GM12892 (cell line): ENCODE measurements at places on chromosomes 2 and 18.

- no peak for DNase-seq
Observed at GRCh38 chr2:158291544-158292180, 164.9 kb downstream of the CCDC148 start.

GRCh38 chr2:200319548-200320337 lies 13.2 kb downstream of the SPATS2L start:
- no peak for DNase-seq

DNA sequence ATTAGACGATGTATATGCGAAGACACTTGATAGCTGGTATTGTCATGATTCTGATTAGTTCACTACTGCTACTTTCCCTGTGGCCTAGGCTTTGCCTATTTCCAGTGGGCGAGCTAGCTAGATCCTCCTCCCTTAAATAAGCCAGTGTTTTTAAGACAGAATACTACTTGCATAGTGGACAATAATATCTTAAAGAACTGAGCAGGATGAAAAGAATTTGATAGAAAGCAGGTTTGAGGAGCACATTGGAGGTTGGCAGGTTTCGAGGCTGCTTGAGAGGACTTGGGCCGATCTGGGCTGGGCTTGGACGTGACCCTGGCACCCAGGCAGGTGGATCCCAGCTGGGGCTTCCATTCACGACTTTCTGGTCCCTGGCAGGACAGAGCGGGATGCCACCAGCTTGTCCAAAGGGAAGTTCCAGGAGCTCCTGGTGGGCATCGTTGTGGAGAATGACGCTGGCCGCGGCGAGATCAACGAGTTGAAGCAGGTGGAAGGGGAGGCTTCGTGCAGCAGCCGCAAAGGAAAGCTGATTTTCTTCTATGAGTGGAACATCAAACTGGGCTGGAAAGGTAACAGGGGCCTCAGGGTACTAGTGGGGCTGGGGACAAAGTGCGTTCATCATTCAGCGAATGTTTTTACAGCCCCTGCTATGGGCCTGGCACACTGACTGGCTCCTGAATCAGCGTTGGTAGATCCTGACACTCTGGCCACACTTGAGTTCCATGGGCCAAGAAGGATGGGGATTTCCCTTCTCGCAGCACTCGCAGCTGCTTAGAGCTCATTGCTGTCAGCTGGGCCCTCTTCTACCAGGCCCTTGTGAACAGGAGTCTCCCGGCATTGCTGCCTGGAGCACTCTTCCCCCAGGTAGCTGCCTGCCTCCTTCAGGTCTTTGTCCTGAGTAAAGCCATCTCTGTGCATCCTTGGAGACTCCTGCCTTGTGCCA lies 16.9 kb downstream of the C2orf74 start:
- DNase-seq, result no peak

DNA sequence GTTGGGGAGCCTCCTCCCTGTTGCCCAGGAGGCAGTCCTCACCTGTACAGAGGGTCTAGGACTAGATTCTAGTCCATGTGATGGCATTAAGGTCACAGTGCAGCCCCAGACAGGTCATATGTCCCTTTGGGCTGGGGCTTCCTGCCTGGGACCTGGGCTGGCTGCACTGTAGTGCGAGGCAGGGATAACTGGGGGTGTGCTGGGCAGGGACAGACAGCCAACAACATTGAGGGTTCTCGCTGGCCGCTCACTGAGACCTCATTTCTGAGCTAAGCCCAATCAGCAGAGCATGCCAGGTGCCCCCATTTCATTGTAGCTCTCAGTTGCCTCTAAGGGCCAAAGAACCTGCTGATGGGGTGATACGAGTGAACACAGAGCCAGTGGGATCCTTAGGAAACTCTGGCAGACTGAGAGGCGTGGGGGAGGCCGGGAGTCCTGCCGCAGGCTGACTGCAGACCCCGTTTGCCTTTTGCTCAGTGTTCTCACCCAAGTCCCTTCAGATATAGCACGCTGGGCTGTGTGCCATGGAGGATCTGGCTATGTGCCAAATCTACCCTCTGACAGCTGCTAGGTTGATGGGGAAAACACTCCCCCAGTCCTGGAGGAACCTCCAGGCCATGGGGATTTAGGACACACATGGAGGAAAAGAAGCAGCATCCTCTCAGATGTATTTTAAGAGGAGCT lies 51.9 kb downstream of the DYSF start:
- no peak for DNase-seq

GRCh38 chr2:224405841-224406370 lies 4.0 kb upstream of the FAM124B start:
- no peak for DNase-seq

GRCh38 chr18:62784338-62784965 lies 69.1 kb downstream of the PHLPP1 start:
- no peak for DNase-seq

- DNase-seq, result no peak
Observed at GRCh38 chr2:205612636-205613035, 69.7 kb upstream of the NRP2 start.

DNA sequence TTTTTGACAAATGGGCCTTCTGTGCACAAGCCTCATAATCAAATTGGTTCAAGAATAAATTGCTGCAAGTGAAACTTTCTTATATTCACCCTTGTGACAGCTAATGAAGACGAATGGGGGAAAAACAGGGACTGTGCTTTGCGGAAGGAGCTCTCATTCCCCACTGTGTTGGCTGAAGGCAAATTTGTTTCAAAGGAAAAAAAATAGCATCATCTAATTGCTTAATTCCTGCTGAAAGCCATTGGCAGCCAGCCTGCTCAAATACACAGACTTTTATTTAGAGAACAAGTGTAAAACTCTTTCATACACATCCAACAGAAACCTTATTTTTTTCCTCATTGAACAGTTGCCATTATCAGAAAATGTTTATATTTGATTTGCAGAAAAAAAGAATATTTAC lies 172.3 kb downstream of the ARL6IP6 start:
- no peak for DNase-seq

GRCh38 chr2:38610851-38611801 lies 8.4 kb upstream of the HNRNPLL start:
- no peak for DNase-seq

- no peak for DNase-seq
Observed at GRCh38 chr2:152415231-152415642, 80.3 kb downstream of the FMNL2 start.

- DNase-seq, result no peak
Observed at GRCh38 chr2:45938649-45939511, 287.4 kb downstream of the PRKCE start.

- no peak for DNase-seq
Observed at GRCh38 chr2:183195998-183196409, 71.8 kb downstream of the NUP35 start.

- no peak for DNase-seq
Observed at GRCh38 chr2:201006704-201007103, 43.2 kb upstream of the ORC2 start.

- no peak for DNase-seq
Observed at GRCh38 chr2:118325321-118325955, 237.2 kb downstream of the INSIG2 start.

DNA sequence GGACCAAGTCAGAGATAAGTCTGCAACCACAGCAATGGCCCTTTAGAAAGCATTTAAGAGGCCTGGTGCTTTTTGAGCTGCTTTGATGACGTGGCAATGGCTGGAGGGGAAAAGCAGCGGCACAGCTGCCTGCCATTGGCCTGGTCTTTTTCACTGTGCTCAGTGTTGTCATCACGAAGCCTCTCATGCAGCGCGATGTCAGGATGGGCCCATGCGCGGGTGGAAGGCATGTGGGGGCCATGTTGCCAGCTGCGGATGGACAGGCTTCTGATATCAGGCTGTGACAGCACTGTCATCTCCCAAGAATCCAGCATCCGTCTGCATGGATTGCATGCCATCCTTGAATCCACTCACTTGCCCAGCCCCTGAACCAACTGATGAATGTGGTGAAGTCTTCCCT lies 204.5 kb downstream of the ACKR3 start:
- no peak for DNase-seq

GRCh38 chr18:67672716-67673115 lies 156.2 kb upstream of the DSEL start:
- DNase-seq, result no peak

DNA sequence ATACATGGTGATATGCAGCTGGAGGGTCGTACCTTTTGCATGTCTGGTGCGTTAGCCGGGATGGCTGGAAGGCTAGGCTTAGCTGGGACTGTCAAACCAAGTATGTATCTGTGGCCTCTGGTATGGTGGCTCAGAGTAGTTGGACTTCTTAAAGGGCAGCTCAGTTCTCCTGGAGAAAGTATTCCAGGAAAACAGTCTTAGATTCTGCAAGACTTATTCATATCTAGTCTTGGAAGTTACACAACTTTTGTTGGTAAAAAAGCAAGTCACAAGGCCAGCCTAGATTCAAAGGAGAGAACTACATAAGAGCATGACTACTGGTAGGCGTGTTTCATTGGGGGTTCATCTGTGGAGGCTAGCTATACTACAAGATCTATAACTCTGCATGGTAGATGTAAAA lies 45.5 kb downstream of the EML4 start:
- DNase-seq, result no peak

GRCh38 chr2:113698892-113699447 lies 57.5 kb downstream of the SLC35F5 start:
- no peak for DNase-seq

DNA sequence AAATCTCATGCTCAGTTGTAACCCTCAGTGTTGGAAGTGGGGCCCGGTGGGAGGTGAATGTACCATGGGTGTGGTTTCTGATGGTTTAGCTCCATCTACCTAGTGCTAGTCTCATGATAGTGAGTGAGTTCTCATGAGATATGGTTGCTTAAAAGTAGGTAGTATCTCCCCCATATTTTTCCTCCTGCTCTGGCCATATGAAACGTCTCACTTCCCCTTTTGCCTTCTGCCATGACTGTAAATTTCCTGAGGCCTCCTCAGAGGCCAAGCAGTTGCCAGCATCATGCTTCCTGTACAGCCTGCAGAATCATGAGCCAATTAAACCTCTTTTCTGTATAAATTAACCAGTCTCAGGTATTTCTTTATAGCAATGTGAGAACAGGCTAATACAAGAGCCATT lies 62.8 kb upstream of the RNF152 start:
- no peak for DNase-seq

DNA sequence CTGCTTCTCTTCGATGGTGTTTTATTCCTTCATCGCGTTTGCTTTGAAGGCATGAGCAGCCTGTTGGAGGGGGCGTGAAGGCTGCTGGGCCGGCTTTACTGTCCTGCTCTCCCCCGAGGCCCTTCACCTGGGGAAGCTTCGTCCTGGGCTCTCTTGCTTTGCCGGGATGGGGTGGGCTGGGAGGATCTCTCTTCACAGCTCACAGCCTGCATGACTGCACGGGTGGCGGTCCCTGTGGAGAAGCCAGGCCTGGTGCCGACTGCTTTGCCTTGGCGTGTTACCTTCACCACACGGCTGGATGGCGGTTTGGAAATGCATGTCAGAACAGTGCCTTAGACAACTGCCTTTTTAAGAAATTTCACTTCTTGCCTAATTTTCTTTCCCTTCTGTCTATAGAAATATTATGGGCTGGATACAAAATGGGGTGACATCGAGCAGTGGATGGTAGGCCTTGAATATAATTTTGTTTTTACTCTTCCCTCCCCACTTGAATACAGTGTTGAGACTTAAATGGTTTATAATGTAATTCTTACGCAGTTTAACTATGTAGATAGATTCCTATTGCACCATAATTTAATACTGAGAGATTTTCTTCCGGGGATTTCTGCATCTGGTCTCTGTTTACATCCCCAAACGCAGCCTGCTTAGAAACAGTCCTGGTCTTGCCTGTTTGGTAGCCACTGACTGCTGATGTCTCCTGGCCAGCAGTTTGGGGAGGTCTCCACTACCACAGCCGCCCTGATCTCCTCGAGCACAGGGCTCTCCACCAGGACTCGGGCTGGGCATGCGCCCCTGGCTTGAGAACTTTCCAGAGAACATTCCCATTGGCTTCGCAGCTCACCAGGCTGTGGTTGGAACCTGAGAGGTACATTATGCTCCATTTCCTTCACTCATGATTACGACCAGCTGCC lies 81.0 kb upstream of the RBM44 start:
- no peak for DNase-seq

DNA sequence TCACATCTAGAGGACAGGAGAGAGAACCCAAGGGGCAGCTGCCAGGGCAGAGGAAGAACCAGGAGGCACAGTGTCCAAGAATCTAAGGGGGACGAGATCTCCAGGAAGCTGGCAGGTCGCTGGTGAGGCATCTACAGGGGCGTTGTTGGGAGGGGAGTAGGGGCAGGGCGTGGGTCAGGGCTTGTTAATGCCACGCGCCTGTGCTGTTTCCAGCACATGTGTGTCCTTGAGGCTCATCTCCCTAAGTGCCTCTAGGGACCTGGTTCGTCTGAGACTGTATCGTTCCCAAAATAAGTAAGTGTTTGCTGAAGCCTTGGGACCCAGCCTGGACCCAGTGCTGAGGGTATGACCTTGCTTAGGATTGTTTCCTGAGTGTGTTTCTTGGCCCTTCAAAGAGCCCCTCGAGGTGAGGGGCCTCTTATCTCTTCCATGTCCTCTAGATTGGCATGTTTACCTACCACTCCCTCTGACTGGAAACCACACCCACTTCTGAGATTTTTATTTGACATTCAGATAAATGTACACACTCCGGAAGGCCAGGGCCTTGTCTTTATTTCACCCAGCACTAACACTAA lies 22.2 kb downstream of the HK2 start:
- no peak for DNase-seq

GRCh38 chr2:165793161-165793778 lies 777 bp downstream of the GALNT3 start:
- no peak for DNase-seq

DNA sequence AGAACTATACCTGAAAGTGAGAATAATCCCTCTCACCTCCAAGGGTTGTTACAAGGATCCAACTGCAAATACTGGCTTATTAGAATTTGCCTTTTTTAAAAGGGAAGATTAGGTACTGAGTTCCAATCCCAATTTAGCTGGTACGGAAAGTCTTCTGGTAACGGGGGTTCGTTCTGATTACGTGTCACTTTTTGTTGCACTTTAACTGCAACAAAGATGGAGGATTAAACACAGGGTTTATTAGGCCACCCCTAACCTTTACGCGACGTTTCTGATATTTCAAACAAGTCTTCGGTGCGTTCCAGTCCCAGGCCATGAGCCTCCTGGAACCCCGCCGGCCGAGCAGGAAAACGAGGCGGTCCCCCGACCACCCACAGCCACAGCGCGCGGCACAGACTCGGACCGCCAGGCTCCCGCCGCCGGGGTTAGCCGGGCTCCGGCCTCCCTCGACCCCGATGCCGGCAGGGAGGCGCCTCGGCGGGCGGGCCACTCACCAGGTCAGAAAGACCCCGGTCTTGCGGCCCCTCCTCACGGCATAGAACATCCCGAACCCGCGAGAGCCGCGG lies 411 bp downstream of the RNASEH1 start:
- no peak for DNase-seq

- DNase-seq, result no peak
Observed at GRCh38 chr2:203279288-203279687, 40.5 kb downstream of the CYP20A1 start.

- DNase-seq, result no peak
Observed at GRCh38 chr18:49094136-49094535, 143.4 kb upstream of the SMAD7 start.

DNA sequence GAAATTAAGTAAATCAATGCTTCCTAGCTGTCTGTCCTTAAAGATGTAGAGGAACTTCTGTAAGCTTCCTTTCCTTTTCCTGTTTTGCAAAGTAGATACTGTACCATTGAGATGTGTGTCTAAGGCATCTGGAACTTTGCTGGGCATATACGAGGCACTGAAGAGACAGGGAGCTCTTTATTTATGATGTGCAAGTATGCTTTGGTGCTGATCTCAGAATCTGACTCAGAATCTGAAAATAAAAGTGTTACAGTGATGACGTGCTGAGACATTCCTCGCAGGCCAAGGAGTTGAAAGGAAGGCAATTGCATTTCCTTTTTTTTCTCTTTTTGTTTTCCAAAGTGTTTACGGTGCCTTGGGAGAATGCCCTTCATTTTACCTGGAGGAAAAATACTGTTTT lies 230.9 kb upstream of the RGPD4 start:
- DNase-seq, result no peak

- DNase-seq, result no peak
Observed at GRCh38 chr18:24068945-24069693, 54.6 kb downstream of the TTC39C start.
